ENCODE measurements at places on chromosomes 13 and 19.

DNA sequence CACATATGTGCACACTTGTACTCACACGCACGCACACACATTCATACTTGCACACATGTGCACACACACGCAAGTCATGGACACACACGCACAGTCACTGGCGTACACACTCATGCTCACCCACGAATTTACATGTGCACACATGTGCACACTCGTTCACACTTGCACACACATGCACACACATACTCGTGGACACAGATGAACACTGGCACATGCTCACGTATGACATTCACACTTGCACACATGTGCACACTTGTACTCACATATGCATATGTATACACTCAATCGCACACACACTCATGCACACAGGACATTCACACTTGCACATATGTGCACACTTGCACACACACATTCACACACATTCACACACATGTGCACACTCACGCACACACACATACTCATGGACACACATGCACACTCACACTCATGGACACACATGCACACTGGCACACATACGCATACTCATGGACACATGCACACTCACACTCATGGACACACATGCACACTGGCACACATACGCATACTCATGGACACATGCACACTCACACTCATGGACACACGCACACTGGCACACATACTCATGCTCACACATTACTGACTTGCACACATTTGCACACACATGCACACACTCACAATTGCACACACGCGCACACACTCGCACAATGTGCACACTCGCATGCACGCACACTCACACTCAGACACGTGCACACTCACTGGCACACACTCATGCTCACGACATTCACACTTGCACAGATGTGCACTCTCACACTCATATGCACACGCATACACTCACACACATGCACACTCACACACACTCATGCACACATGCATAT, 9.5 kb downstream of the SBK2 start:
- no peak for DNase-seq

GRCh38 chr13:32840989-32841713, 175.1 kb upstream of the KL start:
- peak; percentile 9 for DNase-seq

DNA sequence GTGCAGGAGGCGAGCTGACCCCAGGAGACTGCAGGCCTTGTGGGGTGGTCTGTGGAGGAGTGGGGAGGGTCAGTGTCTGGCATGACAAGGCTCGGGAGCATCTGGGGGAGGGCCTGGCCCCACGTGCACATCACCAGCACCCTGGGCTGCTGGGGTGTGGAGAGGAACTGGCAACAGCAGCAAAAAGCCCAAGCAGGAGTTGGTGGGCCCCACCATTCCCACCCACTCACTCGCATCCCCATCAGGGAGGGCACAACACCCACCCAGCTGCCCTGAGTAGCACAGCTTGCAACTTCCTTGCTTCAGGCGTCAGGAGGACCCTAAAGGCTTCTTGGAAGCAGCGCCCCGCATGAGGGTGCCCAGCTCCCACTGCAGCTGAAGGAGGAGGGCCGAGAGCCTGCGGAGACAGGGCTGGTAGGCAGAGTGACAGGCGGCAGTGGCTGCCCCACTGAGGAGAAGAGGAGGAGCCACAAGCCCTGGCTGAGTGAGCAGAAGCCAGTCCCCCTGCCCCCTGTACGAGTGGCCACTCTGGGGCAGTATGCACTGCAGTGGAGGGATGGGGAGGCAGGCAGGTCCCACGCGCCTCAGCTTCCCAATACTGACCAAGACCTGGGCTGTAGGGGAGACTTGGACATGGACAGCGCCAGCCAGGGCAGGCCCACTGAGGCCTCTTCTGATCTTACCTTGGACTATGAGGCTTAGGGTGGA, 26.5 kb downstream of the ELL start:
- DNase-seq = no peak

GRCh38 chr13:112845511-112846144, 123.4 kb upstream of the MCF2L start:
- DNase-seq = no peak

- DNase-seq = no peak
Measured at GRCh38 chr13:63481334-63481733, 2065.7 kb upstream of the PCDH20 start.

- DNase-seq = no peak
Measured at GRCh38 chr13:98813993-98814392, 61.5 kb upstream of the SLC15A1 start.
